ENCODE measurements at places on chromosomes 16 and 17. TPM values are rescaled to one million over a fixed set of nuclear protein-coding genes. Genes with fewer than 3 reads are reported as not detected.

The KIF18B gene
- 0.72 TPM for total RNA-seq

The LRRC3C gene
- total RNA-seq: not detected

The CFAP97D1 gene
- not detected for total RNA-seq

The BRD7 gene
- 22.8 TPM for total RNA-seq

The TXNL4B gene
- 9.1 TPM for total RNA-seq

The DDX19B gene
- total RNA-seq: 42.7 TPM

DNA sequence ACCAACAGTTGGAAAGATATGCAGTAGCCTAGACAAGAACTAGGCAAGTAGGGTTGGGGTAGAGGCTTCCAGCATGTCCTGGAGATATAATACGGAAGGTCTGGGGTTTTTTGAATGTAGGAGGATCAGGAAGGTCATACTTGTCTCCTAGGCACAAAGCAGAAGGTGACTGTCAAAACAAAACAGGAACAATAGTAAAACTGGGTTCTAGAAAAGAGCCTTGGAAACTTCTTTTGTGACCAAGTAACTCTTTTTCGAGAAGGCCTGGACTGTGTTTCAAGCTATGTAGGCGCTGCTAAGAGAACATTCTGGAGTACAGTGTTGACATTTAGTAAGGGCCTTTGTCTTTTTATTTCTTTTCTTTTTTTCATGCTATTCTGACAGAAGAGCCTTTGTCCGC is 26.9 kb upstream of the TENT4B start:
- no peak for DNase-seq
- no peaks in the 10 kb centered on the region for H3K4me1 ChIP-seq
- no peaks in the 10 kb centered on the region for H3K27me3 ChIP-seq
- no peak overlapping the region for H3K27ac ChIP-seq
- no peaks in the 10 kb centered on the region for H3K36me3 ChIP-seq

DNA sequence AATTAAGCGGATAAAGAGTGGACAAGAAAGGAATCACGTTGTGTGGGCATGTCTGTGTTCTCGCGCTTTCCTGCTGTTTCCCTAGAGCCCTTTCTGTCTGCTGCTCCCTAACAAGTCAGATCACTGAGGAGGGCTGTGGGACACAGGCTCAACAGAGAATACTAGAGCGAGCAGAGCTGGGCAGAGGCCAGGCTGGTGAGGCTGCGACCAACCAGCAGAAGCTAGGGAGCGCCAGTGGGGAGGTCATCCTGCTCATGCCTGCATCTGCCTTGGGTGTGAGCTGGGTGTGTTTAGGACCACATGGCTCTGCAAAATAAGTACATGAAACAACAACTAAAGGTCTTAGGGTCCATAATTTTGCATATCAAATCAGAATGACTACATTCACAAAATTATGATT is 11.5 kb upstream of the FOXJ1 start:
- no peak overlapping the region for H3K27ac ChIP-seq
- H3K27me3 ChIP-seq: peaks cover 14% of the 10 kb centered on the region
- H3K36me3 ChIP-seq: no peaks in the 10 kb centered on the region
- H3K4me1 ChIP-seq: no peaks in the 10 kb centered on the region
- no peak overlapping the region for H3K4me3 ChIP-seq

DNA sequence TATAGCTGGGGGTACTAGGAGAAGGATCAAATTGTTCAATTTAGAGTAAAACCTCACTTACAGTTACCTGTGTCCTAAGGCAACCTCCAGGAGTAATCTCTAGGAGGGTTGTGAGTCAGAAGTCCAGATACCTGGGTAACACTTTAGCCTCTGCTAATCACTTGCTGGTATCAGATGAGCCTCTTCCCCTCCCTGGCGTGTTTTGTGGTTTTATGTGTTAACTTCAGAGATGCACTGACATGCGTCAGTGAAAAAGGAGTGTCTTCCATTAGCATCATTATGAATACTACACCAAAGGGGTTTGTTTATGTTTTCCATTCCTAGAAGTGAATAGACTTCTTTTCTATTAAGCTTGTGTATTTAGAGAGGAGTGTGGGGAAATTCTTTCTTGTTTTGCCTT is 208.2 kb downstream of the FTO start:
- peaks cover 35% of the 10 kb centered on the region for H3K4me1 ChIP-seq
- no peaks in the 10 kb centered on the region for H3K36me3 ChIP-seq
- no peak overlapping the region for H3K4me3 ChIP-seq
- H3K27ac ChIP-seq: peak overlapping the region; percentile 63
- no peaks in the 10 kb centered on the region for H3K27me3 ChIP-seq

DNA sequence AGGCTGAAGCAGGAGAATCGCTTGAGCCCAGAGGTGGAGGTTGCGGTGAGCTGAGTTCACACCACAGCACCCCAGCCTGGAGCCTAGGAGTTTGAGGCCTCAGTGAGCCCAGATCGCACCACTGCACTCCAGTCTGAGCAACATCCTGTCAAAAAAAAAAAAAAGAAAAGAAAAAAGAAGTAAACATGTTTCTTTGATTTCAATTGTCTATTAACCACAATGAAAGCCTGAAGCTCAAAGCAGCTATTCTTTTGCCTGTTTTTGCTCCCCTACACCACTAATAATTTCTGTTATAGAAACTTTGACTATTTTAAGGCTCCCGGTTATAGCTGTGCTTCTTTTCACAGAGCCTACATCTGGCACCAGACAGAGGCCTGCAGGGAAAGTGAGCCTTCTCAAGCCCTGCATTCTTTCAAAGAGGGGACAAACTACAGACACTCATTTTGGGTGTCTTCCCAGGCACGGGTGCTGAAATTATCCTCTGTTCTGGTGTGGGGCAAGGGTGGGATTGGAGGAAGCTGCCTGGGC is 14.2 kb upstream of the SLC52A1 start:
- H3K4me3 ChIP-seq: no peak overlapping the region
- no peaks in the 10 kb centered on the region for H3K36me3 ChIP-seq
- H3K27ac ChIP-seq: no peak overlapping the region

DNA sequence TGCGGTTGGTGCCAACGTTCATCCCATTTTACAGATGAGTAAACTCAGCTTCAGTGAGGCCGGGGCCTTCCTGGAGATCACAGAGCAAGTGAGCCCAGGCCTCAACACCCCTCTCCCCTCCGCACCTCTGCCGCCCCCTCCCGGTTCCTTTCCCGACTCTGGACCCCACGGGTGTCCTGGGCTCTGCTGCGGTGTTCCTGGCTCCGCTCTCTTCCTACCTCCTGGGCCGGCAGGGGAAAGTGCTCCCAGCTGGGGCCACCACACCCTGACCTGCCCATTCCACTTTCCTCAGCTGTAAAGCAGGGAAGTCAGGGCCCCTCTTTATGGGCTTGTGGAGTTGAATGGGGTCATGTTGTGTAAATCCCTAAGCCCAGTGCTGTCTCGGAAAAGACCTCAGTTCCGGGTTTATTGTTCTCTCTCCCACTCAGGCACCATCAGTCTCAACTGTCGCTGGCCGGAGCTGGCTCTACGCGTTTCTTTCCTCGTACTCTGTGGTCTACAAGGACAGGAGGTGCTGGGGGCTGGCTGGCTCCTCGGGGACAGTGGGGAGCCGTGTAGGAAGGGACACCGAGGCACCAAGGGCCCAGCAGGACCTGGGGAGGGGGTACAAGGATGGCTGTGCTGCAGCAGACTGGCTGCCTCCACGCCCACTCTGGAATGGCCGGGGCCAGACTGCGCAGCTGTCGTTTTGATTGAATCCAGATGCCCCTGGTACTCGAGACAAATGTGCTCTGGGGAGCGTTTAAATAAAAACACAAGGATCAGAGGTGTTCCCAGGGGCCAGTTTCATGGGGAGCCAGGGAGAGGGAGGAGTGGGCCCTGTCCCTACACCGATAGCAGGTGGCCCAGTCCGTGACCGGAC is 21.7 kb upstream of the ACSF3 start:
- no peak overlapping the region for H3K4me3 ChIP-seq
- H3K36me3 ChIP-seq: no peaks in the 10 kb centered on the region
- no peak for DNase-seq
- no peak overlapping the region for H3K27ac ChIP-seq

- H3K4me1 ChIP-seq: peaks cover 47% of the 10 kb centered on the region
- H3K4me3 ChIP-seq: no peak overlapping the region
- DNase-seq: peak; percentile 88
- H3K36me3 ChIP-seq: peaks cover 57% of the 10 kb centered on the region
Measured at GRCh38 chr16:67963662-67964321, 4.6 kb downstream of the SLC12A4 start.

DNA sequence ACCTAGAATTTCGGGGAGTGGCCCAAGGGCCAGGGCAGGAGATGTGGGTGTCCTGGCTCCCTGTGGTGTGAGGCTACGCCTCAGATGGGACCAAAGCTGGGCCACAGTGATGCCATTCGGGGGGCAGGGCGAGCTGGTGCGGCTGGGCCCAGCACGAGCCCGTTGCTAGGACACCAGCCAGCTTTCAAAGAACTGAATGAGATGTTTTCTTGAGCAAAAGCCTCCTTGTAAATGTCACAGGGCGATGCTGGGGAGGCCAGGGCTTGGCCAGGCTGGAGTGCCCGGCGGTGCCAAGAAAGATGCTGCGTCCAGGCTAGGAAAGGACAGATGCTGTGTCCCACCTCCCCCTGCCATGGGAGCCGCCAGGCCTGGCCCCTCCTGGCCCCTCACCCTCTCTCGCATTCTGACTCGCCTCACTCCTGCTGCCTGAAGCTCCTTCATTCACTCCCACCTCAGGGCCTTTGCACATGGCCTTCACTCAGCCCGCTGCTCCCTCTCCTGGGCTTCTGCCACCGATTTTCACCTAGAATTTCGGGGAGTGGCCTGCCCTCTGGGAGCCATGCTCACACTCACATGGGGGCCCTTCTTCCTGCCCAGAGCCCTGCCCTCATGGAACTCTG is 39.1 kb downstream of the CPNE2 start:
- H3K27ac ChIP-seq: no peak overlapping the region
- no peaks in the 10 kb centered on the region for H3K36me3 ChIP-seq
- H3K27me3 ChIP-seq: no peaks in the 10 kb centered on the region
- peak; percentile 44 for DNase-seq

GRCh38 chr17:27310565-27311110 is 16.7 kb downstream of the WSB1 start:
- H3K4me1 ChIP-seq: peaks cover 10% of the 10 kb centered on the region
- H3K27ac ChIP-seq: no peak overlapping the region
- H3K27me3 ChIP-seq: no peaks in the 10 kb centered on the region
- no peak overlapping the region for H3K4me3 ChIP-seq
- peaks cover 76% of the 10 kb centered on the region for H3K36me3 ChIP-seq

DNA sequence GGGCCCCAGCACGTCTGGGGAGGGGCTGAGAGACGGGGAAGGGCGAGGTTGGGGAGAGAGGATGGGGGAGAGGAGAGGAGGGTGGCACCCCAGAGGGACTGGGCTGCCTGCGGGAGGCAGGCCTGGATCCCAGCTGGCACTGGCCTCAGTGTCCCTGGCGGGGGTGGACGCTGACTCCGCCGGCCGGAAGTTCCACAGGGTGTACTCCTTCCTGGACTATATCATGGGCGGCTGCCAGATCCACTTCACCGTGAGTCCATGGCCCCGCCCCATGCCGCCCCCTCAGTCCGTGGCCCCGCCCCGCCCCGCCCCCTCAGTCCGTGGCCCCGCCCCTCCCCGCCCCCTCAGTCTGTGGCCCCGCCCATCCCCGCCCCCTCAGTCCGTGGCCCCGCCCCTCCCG is 11.3 kb downstream of the CPNE7 start:
- H3K4me1 ChIP-seq: peaks cover 22% of the 10 kb centered on the region
- peak; percentile 97 for DNase-seq
- H3K36me3 ChIP-seq: no peaks in the 10 kb centered on the region
- H3K27ac ChIP-seq: peak overlapping the region; percentile 63
- no peak overlapping the region for H3K4me3 ChIP-seq
- no peaks in the 10 kb centered on the region for H3K27me3 ChIP-seq

DNA sequence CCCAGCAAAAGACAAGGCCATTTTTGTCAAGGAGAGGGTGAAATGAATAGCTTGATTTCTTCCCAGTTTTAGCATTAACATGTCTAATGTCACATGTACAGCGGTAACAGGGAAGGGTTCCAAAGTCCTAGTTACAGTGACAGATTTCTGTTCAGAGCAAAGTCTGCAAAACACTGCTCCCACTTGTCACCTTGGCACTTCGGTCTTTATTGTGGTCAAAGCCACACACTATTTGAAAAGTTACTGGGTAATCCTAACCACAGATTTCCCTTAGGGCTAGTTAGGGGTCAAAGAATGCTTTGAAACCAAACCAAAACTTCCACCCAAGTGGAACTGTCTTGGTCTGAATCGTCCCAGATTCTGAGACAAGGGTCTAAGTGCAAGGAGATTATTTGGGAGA is 455.6 kb downstream of the HS3ST3B1 start:
- peaks cover 19% of the 10 kb centered on the region for H3K4me1 ChIP-seq
- no peak overlapping the region for H3K27ac ChIP-seq
- no peaks in the 10 kb centered on the region for H3K36me3 ChIP-seq

- H3K27ac ChIP-seq: peak overlapping the region; percentile 67
- DNase-seq: peak; percentile 95
- peak overlapping the region; percentile 70 for H3K4me3 ChIP-seq
- peaks cover 28% of the 10 kb centered on the region for H3K4me1 ChIP-seq
- no peaks in the 10 kb centered on the region for H3K36me3 ChIP-seq
Measured at GRCh38 chr16:90019543-90020259, 445 bp upstream of the DBNDD1 start.

DNA sequence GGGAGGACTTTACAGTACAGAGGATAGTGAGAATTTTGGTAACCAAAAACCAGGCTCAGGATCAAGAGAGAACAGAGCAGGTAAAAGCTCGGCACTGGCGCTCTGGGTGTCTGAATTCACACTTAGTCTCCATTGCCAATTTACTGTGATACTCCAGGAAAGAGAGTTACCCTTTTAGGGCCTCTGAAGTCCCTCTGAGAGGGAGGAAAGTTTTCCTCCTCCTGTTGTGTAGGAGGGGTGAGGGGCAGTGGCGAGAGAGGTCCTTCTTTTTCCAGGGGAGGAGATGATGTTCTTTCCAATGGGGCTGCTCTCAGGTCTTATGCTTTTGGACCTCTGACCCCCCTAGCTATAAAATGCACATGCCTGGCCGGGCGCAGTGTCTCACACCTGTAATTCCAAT is 5.4 kb upstream of the TNS4 start:
- no peak overlapping the region for H3K27ac ChIP-seq
- H3K27me3 ChIP-seq: no peaks in the 10 kb centered on the region
- DNase-seq: no peak
- peaks cover 16% of the 10 kb centered on the region for H3K4me1 ChIP-seq
- no peaks in the 10 kb centered on the region for H3K36me3 ChIP-seq

- no peak overlapping the region for H3K27ac ChIP-seq
- DNase-seq: peak; percentile 55
- no peaks in the 10 kb centered on the region for H3K4me1 ChIP-seq
- no peaks in the 10 kb centered on the region for H3K36me3 ChIP-seq
Measured at GRCh38 chr17:34665819-34666763, 86.7 kb downstream of the TMEM132E start.

- no peaks in the 10 kb centered on the region for H3K27me3 ChIP-seq
- no peak overlapping the region for H3K4me3 ChIP-seq
- no peaks in the 10 kb centered on the region for H3K4me1 ChIP-seq
- DNase-seq: no peak
- peaks cover 68% of the 10 kb centered on the region for H3K36me3 ChIP-seq
Measured at GRCh38 chr17:67922503-67922902, 73.8 kb downstream of the C17orf58 start.

- no peak overlapping the region for H3K27ac ChIP-seq
- no peaks in the 10 kb centered on the region for H3K36me3 ChIP-seq
- peaks cover 12% of the 10 kb centered on the region for H3K4me1 ChIP-seq
- no peaks in the 10 kb centered on the region for H3K27me3 ChIP-seq
Measured at GRCh38 chr17:27349540-27350021, 55.7 kb downstream of the WSB1 start.

- H3K36me3 ChIP-seq: no peaks in the 10 kb centered on the region
- no peak for DNase-seq
- H3K27ac ChIP-seq: no peak overlapping the region
- H3K4me3 ChIP-seq: no peak overlapping the region
- no peaks in the 10 kb centered on the region for H3K27me3 ChIP-seq
- H3K4me1 ChIP-seq: no peaks in the 10 kb centered on the region
Measured at GRCh38 chr16:79296491-79296890, 304.0 kb downstream of the MAF start.

Data from osteoblast (primary cell).